Type B pancreatic cell (in vitro differentiated cells): ENCODE measurements at places on chromosomes 6 and 20. TPM values are rescaled to one million over a fixed set of nuclear protein-coding genes. Genes with fewer than 3 reads are reported as not detected.

DNA sequence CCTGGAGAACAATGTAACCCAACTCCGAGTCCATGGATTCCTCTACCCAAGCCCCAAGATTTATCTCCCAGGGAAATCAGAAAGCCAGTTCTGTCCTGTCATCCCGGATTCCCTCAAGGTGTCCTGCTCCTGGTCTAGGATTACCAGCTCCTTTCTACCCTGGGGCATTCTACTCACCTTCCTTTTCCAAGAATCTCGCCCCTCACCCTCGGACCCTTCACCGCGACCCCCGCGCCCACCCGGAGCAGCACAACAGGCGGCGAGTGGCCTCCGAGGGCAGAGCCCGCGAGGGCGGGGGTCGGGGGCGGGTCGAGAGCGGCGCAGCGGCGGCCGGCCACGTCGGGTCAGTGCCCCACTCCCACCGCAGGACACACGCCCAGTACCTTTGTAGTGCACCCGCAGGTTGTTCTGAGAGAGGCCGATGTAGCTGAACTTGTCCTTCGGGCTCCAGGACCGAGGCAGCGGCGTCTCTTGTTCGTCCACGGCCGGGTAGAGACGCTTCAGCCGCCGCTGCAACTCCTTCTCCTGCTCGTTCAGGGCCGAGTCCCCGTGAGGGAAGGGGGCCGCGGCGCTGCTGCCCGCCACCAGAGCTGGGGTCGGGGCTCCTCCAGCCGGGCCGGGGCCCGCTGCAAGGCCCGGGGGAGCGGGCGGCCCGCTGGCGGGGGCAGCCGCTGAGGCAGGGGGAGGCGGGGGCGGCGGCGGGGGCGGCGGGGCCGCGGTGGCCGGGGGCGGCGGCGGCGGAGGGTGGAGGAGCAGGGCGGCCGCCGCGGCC is 897 bp downstream of the RANBP9 start:
- DNase-seq = peak; percentile 74

NOTCH4 gene
- total RNA-seq = 1.5 and 1.9 TPM in 2 replicates

EDN3 gene
- total RNA-seq = 2.3 and 30.4 TPM in 2 replicates

DNA sequence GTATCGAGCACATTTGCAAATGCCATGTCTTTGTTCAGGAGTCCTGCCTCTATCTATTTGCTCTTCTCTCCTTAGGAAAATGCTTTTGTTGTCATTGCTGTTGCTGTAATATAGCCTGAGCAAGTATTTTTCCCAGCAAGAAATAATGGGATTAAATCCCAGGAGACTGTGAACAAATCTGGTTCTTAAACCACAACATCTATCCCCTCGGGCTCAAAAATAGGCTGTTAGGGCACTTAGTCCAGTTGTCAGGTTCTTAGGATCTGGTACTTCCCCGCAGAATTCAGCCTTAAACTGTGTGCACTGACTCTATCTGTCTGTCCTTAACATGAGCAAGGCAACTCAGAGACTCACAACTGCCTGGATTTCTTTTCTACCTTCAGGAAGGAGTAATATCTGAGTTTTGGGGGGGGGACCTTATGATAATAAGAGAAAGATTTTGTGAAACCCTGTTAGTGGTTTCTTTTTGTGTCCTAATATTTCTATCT is 437.5 kb downstream of the HTR1B start:
- DNase-seq = no peak

CNKSR3 gene
- 18.4 and 31.0 TPM in 2 replicates for total RNA-seq

GRCh38 chr20:50415021-50415515 is 95.1 kb upstream of the PTPN1 start:
- no peak for DNase-seq

CEP162 gene
- 13.7 and 17.2 TPM in 2 replicates for total RNA-seq

DNA sequence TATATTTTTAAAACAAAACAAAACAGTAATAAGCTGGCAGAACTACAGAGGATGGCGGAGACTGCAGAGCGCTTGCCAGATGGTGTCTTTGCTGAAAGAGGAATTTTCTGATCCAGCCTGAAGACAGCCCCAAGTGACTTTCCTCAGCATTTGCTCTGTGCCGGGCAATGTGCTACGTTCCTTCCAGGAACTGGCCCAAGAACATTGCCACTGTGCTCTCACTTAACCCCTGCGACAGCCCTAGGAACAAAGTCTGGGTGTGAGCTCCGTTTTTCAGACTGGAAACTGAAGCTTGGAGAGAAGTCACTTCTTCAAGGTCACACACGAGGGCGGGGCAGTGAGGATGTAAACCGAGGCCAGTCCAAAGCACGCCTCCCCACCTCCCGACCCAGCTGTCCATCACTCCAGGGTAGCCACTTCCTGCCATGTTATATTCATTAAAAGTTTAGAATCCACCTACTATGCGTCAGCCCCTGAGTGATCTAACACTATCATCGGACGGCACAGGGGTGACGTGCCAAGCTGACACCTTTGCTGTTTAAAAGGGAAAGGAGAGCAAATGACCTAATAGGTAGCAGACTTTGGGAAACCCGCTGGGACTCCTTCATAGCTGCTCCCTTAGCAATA is 22.3 kb upstream of the BMP7 start:
- no peak for DNase-seq

GRCh38 chr6:91669154-91669870 is 1082.4 kb upstream of the MAP3K7 start:
- DNase-seq = no peak

PRL gene
- 0.48 TPM in 1 of 2 replicates, not detected in the other for total RNA-seq

GNAS-AS1 gene
- total RNA-seq = 1.7 and 6.1 TPM in 2 replicates

C6orf141 gene
- total RNA-seq = 9.5 and 19.2 TPM in 2 replicates

- no peak for DNase-seq
These were observed 501.2 kb upstream of the CDH4 start for GRCh38 chr20:60750909-60751308.

CCN6 gene
- not detected in 2 replicates for total RNA-seq

APMAP gene
- 71.6 and 72.8 TPM in 2 replicates for total RNA-seq

GRCh38 chr6:15008269-15008668 is 237.6 kb upstream of the JARID2 start:
- no peak for DNase-seq

PAK5 gene
- total RNA-seq = 0.69 and 1.8 TPM in 2 replicates

EBF4 gene
- 11.4 and 17.9 TPM in 2 replicates for total RNA-seq

DNA sequence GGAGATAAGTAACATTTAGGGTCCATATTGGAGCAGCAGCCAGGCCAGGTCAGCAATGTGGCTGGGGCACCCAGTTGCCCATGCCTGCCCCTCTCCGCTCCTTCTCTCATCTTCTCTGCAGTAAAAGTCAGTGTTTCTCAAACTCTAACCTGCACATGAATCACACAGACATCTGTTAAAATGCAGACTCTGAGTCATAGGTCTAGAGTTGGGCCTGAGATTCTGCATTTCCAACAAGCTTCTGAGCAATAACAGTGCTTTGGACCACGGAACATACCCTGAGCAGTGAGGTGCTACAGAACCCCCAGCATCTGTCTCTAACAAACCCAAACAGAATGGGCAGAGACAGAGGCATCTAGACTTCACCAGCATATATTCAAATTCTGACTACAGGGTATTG is 10.1 kb downstream of the PHF10 start:
- DNase-seq = no peak

GRCh38 chr6:23823421-23823820 is 302.6 kb upstream of the NRSN1 start:
- DNase-seq = no peak

IP6K3 gene
- 0.75 TPM in 1 of 2 replicates, not detected in the other for total RNA-seq

AKAP7 gene
- total RNA-seq = 5.3 and 7.2 TPM in 2 replicates

DNA sequence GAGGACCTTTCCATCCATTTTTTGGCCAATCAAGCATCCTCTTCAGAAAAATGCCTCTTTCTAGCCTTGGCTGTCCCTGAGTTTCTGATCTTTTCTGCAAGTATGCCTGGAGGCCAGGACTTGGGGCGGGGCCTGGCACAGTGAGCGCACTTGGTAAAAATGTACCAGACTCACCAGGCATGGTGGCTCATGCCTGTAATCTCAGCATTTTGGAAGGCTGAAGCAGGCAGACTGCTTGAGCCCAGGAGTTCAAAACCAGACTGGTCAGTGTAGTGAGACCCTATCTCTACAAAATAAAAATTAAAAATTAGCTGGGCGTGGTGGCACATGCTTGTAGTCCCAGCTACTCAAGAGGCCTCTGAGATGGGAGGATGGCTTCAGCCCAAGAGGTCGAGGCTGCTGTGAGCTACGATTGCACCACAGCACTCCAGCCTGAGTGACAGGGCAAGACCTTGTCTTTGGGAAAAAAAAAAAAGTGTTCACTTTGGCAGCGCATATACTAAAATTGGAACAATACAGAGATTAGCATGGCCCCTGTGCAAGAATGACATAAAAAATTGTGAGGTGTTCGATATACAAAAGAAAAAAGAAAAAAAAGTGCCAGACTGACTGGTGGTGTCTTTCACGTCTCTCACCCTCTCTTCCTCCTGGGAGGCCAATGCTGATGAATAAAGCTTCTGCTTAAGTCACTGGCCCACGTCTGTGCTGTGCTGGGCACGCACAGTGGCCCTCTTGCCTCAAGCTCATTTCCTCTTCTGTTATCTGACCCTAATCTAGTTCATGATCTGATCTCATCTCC is 18.1 kb upstream of the SLC9A8 start:
- no peak for DNase-seq

DNAH8 gene
- total RNA-seq = 0.05 and 0.14 TPM in 2 replicates

GRCh38 chr6:134372603-134373281 is 54.8 kb upstream of the SGK1 start:
- DNase-seq = no peak

LTA gene
- total RNA-seq = 0.22 TPM in 1 of 2 replicates, not detected in the other

- DNase-seq = no peak
These were observed 1.0 kb downstream of the LZTS3 start for GRCh38 chr20:3172126-3172932.

ZC2HC1B gene
- total RNA-seq = 0.34 TPM in 1 of 2 replicates, not detected in the other

C20orf96 gene
- total RNA-seq = 12.6 and 27.0 TPM in 2 replicates

HSF2 gene
- 10.1 and 22.5 TPM in 2 replicates for total RNA-seq

DNA sequence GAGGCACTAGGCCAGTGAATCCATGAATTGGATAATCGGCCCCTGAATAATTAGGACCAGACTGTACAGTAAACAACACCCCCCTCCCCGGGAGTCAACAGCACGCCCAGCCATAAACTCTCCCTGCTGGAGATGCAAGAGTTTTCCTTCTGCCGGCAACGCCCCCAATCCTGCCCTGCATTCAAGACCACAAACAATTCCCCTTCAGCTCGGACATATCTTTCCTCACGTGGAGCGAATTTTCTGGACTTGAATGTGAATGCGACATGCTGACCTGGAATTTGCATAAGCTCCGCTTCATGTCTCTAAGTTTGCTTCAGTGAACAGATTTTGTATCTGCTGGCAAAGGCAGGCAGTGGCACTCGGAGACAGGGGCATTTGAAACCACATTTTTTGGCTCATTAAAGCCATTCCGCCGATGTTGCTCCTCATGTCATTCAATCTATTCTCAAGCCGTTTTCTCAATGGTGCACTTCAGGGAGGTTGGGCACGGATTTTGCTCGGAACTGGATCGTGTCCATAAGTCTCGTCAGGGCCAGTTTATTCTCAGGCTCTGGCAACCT is 38.0 kb upstream of the GMPR start:
- no peak for DNase-seq

DNA sequence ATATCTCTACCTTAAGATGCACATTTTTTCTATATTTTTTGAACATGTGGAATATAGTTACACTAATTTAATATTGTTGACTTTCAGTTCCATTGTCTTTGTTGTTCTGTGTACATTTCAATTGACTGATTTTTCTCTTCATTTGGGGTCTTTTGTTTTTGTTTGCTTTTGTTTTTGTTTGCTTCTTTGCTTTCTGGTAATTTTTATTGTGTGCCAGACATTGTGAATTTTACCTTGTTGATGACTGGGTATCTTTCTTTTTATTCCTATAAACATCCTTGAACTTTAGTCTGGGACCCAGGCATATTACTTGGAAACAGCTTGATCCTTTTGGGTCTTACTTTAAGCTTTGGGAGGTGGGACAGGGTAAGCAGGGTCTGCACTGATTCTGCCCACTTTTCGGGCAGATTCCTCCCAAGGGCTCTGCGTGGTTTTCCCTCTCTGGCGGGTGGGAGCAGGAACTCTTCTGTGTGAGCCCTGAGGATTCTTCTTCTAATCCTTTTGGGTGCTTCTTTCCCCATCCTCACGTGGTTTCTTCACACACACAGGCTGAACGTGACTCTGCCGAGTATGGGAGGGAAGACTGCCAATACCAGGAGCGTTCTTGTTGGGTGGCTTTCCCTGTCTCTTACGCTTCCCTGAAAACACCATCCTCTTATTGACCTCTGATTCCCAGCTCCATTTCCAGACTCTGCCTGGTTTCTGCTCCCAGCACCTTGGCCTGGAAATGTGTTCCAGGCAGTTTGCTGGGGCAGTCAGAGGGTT is 200.5 kb downstream of the ARID1B start:
- DNase-seq = no peak

HEY2 gene
- total RNA-seq = 10.0 and 11.3 TPM in 2 replicates

DNA sequence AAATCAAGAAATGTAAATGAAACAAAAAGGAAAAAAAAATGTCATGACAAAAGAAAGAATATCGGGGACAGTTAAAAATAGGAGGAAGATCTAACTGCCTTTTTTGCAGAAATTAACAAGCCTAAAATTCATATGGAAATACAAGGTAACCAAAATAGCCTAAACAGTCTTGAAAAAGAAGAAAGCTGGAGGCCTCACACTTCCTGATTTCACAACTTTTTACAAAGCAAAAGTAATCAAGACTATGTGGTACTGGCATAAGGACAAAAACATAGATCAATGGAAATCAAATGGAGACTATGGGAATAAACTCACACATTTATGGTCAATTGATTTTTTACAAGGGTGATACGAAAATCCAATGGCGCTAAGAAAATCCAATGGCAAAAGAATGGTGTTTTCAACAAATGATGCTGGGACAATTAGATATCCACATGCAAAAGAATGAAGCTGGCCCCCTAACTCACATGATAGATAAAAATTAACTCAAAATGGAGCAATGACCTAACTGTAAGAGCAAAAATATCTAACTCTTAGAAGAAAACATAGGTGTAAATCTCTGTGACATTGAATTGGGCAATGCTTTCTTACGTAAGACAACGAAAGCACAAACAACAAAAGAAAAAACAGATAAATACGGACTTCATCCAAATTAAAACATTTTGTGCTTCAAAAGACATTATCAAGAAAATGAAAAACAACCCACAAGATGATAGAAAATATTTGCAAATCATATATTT is 24.5 kb downstream of the MAP3K5 start:
- DNase-seq = no peak

- DNase-seq = no peak
These were observed 1422.8 kb upstream of the EYS start for GRCh38 chr6:67129780-67130179.

DNA sequence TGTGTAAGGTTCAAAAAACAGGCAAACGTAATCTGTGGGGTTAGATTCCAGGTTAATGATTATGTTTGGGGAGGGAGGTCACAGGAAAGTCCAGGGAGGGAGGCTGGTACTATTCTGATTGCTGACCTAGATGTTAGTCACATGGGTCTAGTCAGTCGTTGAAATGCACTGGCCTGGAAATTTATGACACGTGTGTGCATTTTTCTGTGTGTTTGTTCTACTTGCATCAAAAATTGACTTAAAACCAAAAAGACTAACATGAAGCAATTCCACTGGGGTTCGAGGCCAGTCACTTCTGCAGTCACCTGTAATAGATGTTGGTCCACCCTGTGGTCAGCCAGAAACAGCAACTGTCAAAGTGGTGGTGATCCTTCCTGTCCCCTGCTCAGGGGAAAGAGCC is 104.2 kb upstream of the MLN start:
- no peak for DNase-seq
